GM20000 (cell line): ENCODE measurements at places on chromosomes 6 and 20.

DNA sequence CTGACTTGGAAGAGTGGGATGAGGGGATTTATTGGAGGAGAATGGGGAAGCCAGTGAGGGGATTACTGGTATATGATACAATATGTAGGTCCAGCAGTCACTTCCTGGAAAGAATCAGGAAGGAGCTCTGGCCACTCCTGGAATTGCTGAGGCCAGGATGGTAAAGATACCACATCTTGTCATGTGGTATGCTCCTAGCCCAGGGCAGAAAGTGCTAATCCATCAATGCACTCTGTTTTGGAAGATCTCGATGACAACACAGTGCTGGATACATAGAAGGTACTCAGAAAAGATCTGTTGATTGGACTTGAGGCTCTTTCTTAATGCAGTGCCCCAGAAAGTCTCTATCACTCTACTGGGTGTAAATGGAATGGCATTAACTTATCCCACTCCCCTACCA is 52.6 kb downstream of the LAMP5 start:
- DNase-seq: no peak

- no peak for DNase-seq
These were observed 199.0 kb downstream of the JARID2 start for GRCh38 chr6:15444881-15445280.

- no peak for DNase-seq
These were observed 62.7 kb downstream of the NOL4L start for GRCh38 chr20:32522526-32522775.

DNA sequence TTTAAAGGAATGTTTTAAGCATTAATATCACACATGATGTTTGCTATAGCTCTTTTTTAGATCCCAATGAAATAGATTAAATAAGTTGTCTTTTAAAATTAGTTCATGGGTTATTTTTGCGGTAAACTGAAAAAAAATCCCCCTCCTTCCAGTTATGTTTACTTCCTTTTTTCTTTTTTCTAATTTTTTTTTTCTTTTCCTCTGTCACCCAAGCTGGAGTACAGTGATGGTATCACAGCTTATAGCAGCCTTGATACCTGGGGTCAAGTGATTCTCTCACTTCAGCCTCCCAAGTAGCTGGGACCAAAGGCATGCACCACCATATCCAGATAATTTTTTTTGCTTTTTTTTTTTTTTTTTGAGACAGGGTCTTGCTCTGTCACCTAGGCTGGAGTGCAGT is 17.8 kb upstream of the SCAF8 start:
- DNase-seq: no peak

DNA sequence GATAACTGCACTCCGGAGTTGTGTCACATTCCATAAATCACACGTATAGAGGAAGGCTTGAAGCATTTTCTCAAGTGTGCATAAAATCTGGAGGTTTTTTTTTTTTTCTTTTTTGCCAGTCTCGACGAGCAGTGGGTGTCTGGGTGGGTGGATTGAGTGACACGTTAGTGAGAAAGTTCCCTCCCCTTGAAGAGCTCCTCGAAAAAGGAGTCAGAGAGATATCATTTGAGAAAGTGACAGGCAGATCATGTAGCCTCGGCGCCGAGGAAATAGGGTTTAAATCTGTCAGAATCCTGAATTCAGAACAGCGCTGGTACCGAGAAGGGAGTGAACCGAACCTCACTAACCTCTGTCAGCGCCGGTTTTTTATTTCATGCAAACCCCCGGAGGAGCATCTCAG is 269.5 kb upstream of the ARID1B start:
- DNase-seq: no peak

DNA sequence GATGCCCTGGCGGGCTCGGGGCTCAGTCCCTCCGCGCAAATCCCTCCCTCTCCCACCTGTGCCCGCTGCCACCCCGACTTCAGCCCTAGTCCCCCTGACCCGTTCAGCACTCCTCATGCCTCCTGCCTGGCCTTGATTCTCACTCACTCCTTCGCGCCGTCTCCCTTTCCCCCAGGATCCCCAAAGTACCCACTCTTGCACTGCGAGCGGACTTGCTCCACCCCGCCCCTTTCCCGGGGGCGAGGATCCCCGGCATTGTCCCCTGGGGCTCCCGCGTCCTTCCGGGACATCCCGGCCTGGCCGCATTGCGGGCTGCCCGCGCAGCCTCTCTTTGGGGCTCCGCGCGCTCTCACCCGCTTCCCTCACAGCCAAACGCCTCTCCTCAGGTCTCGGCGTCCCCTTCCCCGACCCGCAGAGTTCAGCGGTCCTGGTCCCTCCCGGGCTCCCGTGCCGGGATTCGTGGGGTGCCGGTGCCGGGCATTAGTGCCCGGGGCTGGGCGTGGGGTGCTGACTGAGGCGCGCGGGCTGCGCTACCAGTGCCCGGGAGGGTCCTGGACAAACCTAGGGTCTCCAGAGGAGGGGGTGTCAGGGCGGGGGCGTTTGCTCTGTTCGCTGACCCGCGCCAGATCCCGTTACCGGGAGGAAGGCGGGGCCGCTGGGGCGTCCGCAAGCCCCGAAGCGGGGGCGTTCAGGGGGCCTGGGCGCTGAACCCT is 45.5 kb upstream of the SUPT3H start:
- peak; percentile 33 for DNase-seq

GRCh38 chr6:38113825-38114576 is 294.5 kb downstream of the ZFAND3 start:
- no peak for DNase-seq

DNA sequence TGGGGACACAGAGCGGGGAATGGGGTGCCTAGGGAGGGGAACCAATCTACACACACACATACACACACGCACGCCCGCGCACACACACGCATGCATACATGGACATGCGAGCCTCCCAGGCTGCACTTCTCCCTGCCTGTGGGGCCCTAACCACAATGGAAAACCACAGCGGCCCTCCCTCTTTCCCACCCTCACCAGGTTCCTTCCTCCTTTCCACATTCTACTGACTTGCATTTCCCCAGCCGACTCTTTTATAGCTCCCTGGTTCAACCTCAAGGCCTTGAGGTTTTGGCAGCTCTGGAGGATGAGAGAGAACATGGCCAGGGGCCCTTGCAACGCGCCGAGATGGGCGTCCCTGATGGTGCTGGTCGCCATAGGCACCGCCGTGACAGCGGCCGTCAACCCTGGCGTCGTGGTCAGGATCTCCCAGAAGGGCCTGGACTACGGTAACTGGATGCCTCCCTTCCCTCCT is at the start of gene BPI:
Gene BPI, plus strand, starts transcription at position 249 of the 472 bp plus-strand sequence. Its CDS starts 68 bp downstream, at position 317.
- no peak for DNase-seq

DNA sequence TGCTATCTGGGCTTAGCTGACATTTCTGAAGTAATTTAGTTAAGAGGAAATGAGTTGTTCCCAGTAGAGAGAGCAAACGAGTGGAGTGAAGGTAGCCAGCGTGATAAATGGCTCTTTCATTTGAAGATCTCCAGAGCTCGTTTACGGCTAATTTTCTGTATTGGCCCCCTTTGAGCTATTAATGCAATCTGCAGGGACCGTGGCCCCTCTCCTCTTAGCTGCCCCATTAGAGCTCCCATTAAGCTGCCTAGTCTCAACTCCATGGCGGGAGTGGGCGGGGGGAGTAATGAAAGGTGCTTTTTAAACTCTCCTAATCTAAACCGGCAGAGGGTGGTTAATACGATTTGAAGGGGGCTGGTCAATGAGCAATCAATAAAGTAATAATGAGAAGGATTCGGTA is 12.5 kb downstream of the TFAP2B start:
- no peak for DNase-seq

DNA sequence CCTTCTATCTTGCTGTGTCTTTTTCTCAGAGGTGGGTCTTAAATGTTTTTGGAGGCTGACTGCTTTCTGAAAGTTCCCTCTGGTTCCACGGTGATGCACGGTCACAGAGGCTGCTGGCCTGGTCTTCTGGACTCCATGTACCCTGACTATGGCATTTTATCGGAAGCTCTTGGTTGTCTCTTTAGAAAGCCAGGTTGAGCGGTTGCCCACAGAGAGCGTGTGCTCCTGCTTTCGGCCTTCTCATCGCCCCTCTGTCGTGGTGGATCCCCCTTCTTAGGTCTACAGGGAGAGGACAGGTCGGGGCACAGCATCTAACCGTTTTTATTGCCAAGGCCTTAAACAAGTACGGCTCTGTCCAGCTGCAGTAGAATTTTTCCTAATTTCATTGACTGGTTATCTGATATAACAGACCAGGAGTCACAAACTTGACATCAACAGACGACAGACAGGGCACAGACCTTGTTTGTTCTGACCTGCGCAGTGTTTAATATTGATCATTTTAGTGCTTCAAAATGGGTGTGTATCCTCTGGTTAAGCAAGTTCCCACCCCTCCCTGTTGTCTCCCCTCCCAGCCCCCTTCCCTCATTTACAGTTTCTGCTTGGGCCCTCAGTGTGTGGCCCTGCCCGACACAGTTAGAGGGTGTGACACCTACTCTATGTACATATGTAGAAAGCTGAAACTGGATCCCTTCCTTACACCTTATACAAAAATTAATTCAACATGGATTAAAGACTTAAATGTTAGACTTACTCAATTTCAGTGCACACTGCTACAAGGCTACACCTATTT is 24.7 kb downstream of the SYTL3 start:
- DNase-seq: no peak

DNA sequence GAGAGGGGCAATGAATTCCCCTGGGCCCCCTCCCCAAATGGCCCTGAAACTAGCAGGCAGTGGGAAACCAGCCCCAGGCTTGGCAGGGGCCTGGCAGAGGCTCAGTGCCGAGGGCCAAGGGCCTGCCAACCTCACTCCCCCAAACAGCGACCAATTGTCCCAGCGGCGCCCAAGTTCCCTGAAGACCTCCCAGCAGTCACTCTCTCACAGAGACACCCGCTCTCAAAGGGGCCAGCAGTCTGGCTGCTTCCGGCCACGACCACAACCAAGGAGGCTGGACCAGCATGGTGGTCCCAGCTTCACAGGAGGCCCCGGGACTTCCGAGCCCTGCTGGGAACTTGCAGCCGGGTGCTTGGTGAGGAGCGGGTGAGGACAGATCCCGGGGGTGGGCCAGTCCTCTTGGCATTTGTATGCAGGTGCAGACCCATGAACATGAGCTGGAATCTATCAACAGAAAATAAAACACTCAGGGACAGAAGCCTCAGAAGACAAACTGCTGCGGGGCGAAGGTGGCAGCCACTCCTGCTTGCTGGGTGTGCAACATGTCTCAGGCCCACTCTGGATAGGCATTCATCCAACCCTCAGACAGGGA is 17.5 kb upstream of the SIRPA start:
- no peak for DNase-seq

DNA sequence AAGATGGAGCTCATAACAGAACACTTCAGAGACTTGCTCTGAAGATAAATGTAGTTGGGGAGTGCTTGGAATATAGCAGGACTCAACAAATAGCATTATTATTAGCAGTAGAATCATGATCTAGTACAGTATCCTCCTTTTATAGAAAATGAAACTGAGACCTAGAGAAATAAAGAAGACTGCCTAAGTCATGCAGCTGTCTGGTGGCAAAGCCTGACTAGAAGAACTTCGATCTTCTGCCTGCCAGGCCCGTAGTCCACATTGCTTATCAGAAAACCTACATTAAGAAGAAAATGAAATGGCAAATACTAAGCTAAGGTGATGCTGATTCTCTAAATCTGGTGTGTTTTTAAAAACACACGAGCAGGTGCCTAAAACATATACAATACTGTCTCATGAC is 46.4 kb upstream of the DST start:
- DNase-seq: peak; percentile 19

DNA sequence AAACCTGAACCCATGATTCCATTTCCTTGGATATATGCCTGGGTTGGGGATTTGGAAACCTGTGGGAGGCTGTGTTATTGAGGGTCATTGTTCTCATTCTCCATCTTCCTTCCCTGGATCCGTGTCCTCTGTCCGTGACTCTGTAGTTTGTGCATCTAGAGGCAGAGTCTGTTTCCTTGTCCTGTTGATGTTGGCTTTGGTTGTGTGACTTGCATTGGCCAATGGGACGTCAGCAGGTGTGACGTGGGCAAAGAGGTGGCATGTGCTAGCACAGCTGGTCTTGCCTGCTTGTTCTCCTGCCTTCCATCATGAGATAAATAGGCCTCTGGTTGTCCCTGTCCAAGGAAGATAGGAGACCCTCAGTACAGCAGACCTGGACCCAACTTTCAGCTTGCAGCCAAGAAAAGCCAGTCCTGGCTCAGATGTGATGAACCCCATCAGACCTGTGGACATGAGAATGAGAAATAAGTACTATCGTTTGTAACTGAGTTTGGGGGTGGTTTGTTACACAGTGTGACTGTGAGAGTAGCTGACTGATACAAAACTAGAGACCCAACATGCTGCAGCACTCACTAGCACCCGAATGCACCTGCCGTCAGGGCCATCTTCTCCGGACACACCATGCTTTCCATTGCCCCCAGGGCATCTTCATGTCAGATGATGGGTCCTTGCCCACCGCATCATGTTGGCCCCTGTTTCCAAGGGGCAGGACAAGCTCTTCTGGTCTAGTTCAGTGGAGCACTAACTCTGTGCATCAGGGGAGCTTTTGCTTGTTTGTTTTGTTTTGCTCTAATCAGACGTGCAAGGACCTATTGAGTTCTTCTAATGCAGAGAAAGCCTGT is 195.3 kb upstream of the SULF2 start:
- no peak for DNase-seq

GRCh38 chr6:42199106-42199981 is 4.6 kb upstream of the GUCA1B start:
- DNase-seq: no peak

- no peak for DNase-seq
These were observed 148.2 kb upstream of the CITED2 start for GRCh38 chr6:139522511-139523220.

GRCh38 chr6:42564506-42564825 is 637 bp downstream of the UBR2 start:
- peak; percentile 29 for DNase-seq

DNA sequence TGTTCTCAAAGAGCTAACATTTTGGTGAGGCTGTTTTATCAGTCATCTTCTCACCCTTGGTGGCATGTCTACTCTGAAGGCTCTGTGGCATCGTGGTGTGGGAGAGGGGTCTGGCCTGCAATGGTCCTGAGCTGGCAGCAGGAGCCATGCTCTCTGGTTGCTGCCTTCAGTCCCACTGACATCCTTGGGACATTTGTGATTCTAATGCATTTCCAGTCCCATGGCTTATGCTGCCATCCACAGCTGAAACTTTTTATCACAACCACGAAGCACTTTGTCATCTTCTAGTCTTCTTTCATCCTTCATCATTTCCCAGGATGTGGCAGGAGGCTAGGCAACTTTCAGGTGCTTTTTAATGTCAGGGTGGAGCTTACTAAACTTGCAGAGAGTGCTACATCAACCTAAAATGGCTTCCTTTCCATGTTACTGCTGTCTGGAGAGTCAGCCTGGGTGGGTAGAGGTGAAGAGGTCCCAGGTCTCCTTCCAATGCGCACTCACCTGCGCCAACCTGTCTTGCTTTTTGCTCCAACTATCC is 77.1 kb downstream of the GPR63 start:
- no peak for DNase-seq

- no peak for DNase-seq
These were observed 522.9 kb upstream of the ARID1B start for GRCh38 chr6:156254240-156254639.

DNA sequence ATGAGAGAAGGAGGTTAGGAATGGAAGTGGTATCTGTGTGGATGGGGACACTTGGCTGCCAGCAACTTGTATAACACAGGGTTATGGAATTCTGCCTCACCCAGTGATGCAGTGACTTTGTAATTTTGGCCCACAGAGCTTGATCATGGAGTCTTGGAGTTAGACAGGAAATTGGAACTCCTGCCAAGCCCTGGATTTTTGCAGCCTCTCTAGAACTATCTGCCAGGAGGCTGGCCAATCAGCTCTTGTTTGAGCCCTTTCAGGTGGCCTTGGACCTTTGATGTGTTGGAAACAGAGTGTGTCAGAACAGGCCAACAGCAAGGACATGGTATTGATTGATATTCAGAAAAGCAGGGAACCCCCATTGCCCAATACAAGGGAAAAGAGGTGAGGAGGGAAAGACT is 157.7 kb upstream of the GGTLC1 start:
- DNase-seq: no peak

GRCh38 chr20:20393207-20394120 is 25.6 kb downstream of the INSM1 start:
- no peak for DNase-seq
